ENCODE measurements at places on chromosomes 6 and 20.

- peaks cover 26% of the 10 kb centered on the region for H3K27me3 ChIP-seq
- H3K4me1 ChIP-seq, result peaks cover 5% of the 10 kb centered on the region
- peak overlapping the region; percentile 69 for H3K4me3 ChIP-seq
- no peaks in the 10 kb centered on the region for H3K36me3 ChIP-seq
These were observed 61.9 kb downstream of the GPR6 start for GRCh38 chr6:110039981-110040383.

DNA sequence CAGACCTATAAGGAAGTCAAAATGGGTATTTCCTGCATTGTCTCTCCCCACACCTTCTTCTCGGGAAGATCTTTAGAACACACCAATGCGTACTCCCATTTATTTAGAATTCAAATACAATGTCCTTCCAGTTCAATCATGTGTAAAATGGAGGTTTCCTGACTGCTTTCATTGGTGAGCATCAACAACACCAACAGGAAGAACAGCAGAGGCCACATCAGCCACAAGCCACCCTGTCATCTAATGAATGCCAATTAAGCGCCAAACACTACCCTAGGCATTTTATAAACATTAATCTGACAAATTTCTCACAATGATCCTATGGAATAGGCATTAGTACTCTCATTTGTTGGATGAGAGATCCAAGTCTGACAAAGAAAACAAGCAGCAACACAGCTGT lies 68.4 kb upstream of the SMLR1 start:
- H3K27me3 ChIP-seq, result peaks cover 10% of the 10 kb centered on the region
- H3K4me3 ChIP-seq, result no peak overlapping the region
- no peak overlapping the region for H3K27ac ChIP-seq
- DNase-seq, result no peak
- peaks cover 15% of the 10 kb centered on the region for H3K4me1 ChIP-seq

- no peaks in the 10 kb centered on the region for H3K36me3 ChIP-seq
- no peak for DNase-seq
- no peak overlapping the region for H3K4me3 ChIP-seq
These were observed 202.7 kb downstream of the CLIC5 start for GRCh38 chr6:45812922-45813321.

GRCh38 chr20:61749406-61750075 lies 316.1 kb downstream of the TAF4 start:
- H3K27ac ChIP-seq, result no peak overlapping the region
- no peaks in the 10 kb centered on the region for H3K36me3 ChIP-seq
- H3K4me1 ChIP-seq, result peaks cover 11% of the 10 kb centered on the region
- H3K27me3 ChIP-seq, result no peaks in the 10 kb centered on the region

DNA sequence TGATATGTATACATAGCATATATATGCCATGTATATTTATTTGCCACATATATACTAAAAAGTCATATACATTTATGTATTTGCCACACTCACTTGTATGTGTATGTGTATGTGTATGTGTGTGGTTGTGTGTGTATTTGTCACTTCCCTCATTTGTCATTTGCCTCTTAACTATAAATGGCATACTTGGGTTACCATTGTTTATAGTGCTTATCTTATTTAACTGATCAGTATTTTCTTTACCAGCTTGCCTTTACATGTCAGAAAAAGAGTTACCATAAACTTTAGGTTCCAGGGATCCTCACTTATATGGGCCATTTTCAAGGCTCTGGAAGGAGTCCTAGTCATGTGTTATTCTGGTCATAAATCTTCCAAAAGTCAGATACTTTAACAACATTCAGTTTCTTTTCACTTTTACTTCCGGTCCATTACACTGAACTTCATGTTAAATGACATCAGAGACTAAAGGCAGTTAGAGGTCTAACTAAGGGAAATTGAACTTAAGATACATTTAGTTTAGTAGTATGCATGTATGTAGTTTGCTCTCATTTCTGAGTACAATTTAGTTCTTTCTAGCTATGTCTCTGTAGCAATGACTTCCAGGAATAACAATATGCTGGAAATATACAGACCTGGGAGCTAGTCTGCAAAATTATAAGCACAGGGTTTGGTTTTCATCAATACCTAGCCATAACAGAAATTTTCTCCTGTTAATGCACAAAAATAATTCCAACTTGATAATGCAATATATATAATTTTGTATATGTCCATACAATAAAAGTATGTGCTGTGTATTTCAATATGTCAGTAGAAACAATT lies 33.7 kb upstream of the HIVEP1 start:
- no peaks in the 10 kb centered on the region for H3K36me3 ChIP-seq
- H3K27ac ChIP-seq, result no peak overlapping the region
- H3K4me3 ChIP-seq, result no peak overlapping the region
- H3K4me1 ChIP-seq, result peaks cover 10% of the 10 kb centered on the region

GRCh38 chr20:38346247-38346651 lies at the start of gene LBP:
LBP (plus strand) TSS chr20:38346482; CDS start chr20:38346517, 35 bp downstream.
- H3K4me1 ChIP-seq, result peaks cover 1% of the 10 kb centered on the region
- DNase-seq, result no peak
- no peaks in the 10 kb centered on the region for H3K36me3 ChIP-seq

GRCh38 chr20:63968136-63968927 lies 1.4 kb downstream of the ZNF512B start:
- no peak for DNase-seq
- peaks cover 8% of the 10 kb centered on the region for H3K4me1 ChIP-seq
- H3K36me3 ChIP-seq, result peaks cover 2% of the 10 kb centered on the region
- H3K27ac ChIP-seq, result peak overlapping the region; percentile 74

DNA sequence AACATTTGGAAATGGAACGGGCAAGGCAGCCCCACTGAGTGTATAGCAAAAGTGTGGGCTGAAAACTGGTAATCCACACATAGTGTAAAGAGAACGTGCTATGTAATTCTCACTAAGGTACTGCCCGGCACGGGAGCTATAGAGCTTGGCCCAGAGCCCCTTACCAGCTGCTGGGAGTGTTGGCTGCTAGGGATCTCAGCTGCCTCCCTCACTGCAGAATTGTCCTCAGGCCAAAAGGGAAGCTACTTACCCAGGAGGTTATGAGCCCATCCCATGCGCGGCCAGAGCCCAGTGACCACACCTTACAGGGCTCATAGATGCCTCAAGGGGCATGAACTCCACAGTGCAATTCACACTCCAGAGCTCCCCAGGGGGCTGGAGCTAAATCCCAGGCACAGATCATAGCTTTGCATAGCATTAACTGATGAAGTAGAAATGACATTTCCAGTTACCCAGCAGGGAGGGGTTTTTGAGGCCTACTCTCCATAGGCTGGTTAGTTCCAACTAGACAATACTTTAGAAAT lies 56.8 kb downstream of the LINC00237 start:
- H3K36me3 ChIP-seq, result no peaks in the 10 kb centered on the region
- peak; percentile 53 for DNase-seq
- H3K4me3 ChIP-seq, result no peak overlapping the region
- no peaks in the 10 kb centered on the region for H3K27me3 ChIP-seq

GRCh38 chr20:36043441-36043840 lies 75.1 kb downstream of the CNBD2 start:
- peaks cover 33% of the 10 kb centered on the region for H3K4me1 ChIP-seq
- H3K4me3 ChIP-seq, result no peak overlapping the region
- no peak for DNase-seq
- H3K27ac ChIP-seq, result no peak overlapping the region
- H3K27me3 ChIP-seq, result no peaks in the 10 kb centered on the region

DNA sequence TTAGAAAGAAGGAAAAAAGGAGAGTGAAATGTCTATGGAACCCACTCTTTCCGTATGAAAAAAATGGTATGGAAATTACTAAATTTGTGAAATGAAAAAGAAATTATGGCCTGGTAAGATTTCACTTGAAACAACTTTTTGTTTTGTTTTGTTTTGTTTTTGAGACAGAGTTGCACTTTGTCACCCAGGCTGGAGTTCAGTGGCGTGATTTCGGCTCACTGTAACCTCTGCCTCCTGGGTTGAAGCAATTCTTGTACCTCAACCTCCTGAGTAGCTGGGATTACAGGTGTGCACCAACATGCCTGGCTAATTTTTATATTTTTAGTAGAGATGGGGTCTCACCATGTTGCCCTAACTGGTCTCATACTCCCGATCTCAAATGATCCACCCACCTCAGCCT lies 17.8 kb upstream of the GSTA5 start:
- no peaks in the 10 kb centered on the region for H3K36me3 ChIP-seq
- no peak for DNase-seq
- peaks cover 40% of the 10 kb centered on the region for H3K27me3 ChIP-seq
- H3K27ac ChIP-seq, result no peak overlapping the region
- H3K4me1 ChIP-seq, result no peaks in the 10 kb centered on the region
- H3K4me3 ChIP-seq, result no peak overlapping the region

GRCh38 chr6:142301651-142302391 lies at the start of gene ADGRG6:
ADGRG6 (plus strand) TSS chr6:142302007; CDS start chr6:142302330, 323 bp downstream.
- no peak within 1 kb of the TSS for H3K27ac ChIP-seq
- no peaks in the 10 kb centered on the region for H3K36me3 ChIP-seq
- DNase-seq, result no peak
- H3K4me3 ChIP-seq, result peak within 1 kb of the TSS; percentile 75

- H3K36me3 ChIP-seq, result no peaks in the 10 kb centered on the region
- H3K27ac ChIP-seq, result no peak overlapping the region
- peaks cover 36% of the 10 kb centered on the region for H3K4me1 ChIP-seq
- no peak overlapping the region for H3K4me3 ChIP-seq
These were observed 1.7 kb upstream of the TCP11 start for GRCh38 chr6:35142588-35143569.

All from osteocyte (in vitro differentiated cells).